Activated CD4-positive, alpha-beta T cell treated with anti-CD3 and anti-CD28 coated beads for 24 hours (primary cell): ENCODE measurements at places on chromosomes 12 and 14.

GRCh38 chr12:63795032-63795687 lies 15.5 kb downstream of the RXYLT1 start:
- DNase-seq: no peak

GRCh38 chr12:96906498-96906848 lies 584 bp upstream of the NEDD1 start:
- no peak for DNase-seq

GRCh38 chr12:43740511-43741100 lies 18.0 kb downstream of the PUS7L start:
- DNase-seq: no peak

DNA sequence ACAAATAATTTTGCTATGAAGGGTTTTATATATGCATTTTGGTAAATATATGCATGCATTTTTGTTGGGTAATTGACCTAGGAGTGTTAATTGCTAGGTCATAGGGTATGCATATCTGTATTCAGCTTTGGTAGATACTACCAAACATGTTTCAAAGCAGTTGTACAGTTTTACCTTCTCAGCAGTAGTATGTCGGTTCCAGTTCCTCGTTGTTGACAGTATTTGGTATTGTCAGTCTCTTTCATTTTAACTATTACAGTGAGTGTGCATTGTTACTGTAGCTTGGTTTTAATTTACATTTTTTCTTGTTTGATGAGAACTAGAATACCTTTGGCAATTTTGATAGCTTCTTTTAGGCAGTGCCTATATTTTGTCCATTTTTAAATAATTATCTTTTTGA lies 98.9 kb downstream of the ARID2 start:
- no peak for DNase-seq

GRCh38 chr12:49342914-49343731 lies 3.6 kb upstream of the DNAJC22 start:
- no peak for DNase-seq

- no peak for DNase-seq
Measured at GRCh38 chr12:29743801-29744200, 39.9 kb downstream of the TMTC1 start.

DNA sequence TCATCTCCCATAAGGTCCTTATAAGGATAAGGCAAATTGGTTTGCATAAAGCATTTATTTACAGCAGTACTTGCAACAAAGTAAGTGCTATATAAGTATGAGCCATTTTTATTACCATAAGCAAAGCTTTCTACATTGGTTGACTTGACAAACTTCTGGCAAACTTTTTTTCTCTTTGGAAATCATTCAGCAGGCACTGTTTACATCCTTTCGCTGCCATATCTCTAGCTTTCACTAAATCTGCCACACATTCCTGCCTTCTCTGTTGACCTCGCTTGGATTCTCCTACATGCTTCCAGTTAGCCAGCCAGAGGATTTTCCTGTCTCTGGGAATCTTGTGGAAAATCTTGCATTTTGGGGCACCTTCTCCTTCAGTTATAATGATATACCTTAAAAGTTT lies 21.8 kb upstream of the HDAC7 start:
- no peak for DNase-seq

DNA sequence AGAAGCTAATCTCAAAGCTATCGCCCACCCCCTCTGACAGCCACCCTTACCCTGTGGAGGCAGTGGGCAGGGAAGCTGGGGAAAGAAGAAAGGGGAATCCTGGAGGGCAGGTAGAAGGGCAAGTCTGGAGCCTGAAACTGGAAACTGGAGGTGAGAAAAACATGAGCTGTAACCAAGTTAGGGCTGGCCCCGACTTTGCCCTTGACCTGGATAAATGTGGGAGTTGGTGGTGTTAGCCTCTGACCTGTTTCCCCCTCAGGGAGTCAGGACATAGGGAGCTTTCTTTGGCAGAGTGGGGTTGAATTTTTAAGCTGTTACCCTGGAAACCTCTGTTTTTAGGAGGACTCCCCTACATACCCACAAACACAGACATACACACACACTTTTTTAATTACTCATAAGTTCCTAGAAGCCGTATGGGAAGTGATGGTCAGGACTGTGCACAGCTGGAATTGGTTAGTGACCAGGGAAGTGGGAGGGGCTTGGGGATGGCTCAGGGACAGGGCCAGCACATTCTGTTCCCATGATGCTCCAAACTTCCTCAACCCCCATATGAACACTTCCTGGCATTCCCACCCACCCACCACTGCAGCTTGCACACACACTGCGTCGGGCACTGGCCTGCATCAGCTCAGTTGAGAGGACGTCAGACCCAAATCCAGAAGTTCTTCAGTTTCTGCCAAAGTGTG lies 5.0 kb upstream of the MMP19 start:
- DNase-seq: no peak

- no peak for DNase-seq
Measured at GRCh38 chr12:31752450-31752849, 23.6 kb upstream of the AMN1 start.

DNA sequence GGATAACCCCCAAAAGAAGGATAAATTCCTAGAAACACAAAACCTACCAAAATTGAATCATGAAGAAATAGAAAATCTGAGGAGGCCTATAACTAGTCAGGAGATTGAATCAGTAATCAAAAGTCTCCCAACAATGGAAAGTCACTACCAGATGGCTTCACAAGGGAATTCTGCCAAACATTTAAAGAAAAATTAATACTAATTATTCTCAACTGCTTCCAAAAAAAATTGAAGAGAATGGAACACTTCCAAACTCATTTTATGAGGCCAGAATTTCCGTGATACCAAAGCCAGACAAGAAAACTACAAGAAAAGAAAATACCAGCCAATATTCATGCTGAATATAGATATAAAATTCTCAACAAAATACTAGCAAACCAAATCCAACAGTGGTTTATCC lies 7.8 kb upstream of the ABCC9 start:
- DNase-seq: no peak

DNA sequence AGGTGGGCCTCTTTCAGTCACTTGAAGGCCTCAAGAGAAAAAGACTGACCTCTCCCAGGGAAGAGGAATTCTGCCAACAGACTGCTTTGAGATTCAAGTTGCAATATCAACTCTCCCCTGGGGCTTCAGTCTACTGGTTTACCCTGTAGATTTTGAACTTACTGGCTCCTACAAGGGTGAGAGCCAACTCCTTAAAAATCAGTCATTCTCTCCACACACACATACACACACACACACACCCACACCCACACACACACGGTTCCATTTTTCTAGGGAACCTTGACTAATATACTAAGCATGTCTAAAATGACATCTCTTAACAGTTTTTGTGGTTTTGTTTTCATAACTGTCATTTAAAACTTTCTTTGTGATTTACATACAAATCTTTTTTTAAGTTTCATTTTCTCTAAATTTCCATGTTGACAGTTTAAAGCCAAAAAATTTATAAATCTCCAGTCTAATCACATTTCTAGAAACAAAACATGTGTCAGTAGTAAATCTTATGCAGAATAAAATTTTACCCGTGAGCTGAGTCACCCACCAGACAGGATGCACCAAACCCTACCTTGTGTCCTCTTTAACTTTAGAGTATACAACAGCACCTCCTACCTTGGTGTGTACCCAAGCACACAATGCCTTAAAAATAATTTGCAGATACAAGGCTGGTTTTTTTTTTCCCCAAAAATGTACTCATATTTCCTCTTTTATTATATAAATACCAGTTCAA lies 394.6 kb downstream of the AEBP2 start:
- no peak for DNase-seq

- peak; percentile 40 for DNase-seq
Measured at GRCh38 chr12:53047221-53048032, 2.4 kb upstream of the TNS2 start.

GRCh38 chr12:106511365-106511764 lies 71.4 kb upstream of the RFX4 start:
- no peak for DNase-seq

DNA sequence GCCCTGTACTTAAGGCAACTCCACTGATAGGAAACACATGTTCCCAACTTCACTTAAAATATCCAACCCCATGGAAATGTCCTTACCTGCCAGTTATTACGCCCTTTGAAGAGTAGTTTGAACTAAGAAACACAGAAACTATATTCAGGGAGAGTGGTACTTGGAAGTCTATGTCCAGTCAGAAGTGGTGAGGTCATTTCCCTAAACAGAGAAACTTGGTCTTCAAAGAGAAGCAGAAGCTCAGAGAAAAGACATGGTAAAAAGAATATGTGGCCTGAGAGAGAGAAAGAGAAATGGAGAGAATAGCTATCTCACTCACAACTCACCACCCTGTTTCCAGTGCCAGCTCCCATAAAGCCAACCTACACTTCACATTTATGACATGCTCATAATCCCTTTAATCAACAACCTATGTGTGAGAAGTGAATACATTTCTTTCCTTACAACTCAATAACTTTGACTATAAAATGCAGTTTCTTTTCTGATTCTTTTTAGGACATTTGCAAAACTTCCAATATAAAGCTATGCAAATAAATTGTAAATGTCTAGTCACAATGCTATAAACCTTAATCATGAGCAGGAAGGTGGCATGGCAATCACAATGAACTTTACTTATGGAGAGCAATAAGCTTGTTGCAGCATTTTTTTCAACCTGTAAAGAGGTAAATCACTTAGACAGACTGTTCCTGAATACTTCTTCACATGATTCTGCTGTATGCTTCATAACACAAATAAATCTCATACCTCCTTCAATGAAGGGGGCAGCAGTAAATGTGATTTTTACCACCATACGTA lies 67.1 kb downstream of the CPNE8 start:
- no peak for DNase-seq

- DNase-seq: no peak
Measured at GRCh38 chr12:25962932-25963525, 4.5 kb downstream of the RASSF8 start.

DNA sequence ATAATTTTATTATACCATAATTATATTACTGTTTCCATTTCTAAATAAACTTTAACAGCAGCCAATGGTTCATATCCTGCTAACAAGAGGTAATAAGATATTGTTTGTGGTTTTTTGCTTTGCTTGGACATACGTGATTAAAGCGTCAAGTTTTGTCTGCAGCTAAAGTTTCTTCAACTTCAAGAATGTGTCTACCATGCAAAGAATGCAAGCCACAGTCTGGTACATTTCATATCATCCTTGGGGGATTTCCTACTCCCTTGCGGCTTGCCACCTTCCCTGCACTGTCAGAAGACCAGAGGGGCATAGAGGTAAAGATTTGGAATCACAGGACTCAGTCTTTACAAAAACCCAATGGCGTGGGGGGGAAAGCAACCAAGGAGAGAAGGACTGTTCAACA lies 125.2 kb downstream of the MED13L start:
- no peak for DNase-seq

DNA sequence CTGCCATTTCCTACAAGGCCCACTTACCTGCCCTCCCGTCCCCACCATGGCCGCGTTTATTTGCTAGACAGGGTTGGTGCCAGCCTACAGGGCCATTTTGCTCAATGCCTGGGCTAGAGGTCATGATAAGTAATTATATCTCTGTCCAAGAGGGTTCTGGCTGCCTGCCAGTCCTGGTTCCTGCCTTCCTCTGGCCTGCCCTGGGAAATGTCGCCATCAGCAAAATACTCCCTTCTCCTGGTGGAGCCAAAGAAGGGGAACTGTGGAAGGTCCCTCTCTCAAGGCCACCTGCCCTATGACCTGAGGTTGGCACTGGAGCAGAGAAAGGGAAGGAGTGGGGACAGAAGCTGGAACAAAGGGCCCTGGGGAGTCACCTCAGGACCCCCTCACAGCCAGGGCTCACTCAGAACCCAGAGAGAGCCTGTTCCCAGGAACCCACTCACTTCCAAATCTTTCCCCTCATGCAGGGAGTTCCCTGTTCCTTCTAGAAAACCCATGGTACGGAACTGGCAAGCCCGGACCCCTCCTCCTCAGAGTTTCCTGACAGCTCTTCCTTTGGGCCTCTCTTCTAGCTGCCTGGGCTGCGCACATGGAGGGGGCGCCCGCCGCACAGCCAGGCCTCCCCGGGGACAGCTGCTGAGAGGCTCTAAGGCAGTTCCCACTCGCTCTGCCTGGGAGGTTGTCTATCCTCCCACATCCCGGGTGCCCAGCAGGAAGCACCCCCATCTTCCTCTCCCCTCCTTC lies 280.5 kb downstream of the DPF3 start:
- no peak for DNase-seq
